Stimulated activated CD4-positive, alpha-beta T cell treated with anti-CD3 and anti-CD28 coated beads, TNF-alpha, amount 100 ng/mL, for 1 hour (primary cell): ENCODE measurements at places on chromosomes 7 and 10.

DNA sequence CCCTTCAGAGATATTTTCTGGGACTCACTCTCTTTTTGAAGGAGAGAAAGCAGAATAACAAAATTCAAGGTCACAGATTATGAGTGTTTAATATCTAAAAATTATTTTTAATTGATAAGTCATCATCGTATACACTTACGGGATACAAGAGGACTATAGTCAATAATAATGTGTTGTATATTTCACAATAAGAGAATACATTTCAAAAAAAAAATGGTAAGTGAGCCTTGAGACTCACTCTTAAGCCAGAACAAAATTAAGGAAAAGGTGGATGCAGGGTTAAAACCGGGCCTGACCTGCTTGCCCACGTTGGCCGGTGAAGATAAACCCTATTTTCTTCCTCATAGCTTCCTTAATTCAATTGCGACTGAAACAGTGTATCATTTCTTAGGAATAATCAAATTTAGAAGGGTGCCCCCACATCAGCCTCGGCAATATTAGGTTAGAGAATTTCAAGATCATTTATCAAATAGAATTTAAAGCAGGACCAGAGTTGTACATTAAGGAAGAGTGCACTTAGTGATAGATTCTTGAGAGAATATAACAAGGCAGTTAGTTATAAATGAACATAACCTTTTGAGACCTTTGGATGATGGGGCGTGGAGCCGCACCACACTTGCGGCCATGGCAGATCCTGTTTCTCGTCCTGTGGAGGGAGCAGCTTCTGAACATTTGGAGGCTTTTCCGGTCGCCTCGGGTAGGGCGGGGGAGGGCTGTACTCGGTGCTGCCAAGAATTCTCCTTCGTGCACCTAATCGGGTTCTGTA lies 321.8 kb downstream of the PAXIP1 start:
- DNase-seq: no peak

DNA sequence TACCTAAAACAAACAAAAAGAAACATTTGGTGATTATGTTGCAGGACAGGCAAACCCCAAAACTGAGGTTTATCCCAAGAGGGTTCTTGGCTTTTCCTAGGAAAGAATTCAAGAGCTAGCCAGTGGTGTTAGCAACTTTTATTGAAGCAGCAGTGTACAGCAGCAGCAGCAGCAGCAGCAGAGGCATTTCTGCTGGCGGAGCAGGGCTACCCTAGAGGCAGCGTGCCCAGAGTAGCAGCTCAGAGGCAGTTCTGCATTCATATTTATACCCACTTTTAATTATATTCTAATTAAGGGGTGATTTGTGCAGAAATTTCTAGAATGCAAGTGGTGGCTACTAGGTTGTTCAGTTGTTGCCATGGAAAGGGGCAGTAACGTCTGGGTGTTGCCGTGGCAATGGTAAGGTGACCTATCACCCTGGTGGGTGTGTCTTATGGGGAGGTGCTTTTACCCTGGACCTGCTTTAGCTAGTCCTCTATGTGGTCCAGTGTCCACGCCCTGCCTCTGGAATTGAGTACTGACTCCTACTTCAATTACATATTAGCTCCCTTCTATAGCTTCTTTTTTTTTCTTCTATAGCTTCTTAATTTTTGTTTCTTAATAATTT lies 53.9 kb downstream of the VCL start:
- DNase-seq: no peak

DNA sequence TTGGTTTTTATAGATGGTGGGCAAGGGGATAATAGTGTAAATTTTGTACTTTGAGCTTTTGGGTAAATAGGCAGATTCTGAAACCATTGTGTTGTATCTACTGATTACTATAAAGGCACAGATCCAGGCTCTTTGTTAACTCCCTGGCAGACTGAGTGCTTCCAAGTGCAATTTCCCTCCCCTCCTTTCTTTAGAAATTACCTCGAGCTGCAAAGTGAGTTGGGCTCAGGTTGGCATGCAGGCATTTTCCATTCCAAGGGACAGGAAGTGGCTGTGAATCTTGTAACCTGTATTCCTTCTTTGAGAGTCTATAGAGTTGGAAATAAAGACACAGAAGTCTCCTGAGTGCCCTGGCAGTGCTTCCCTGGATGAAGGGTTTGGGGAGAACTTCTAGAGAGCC lies 494.2 kb upstream of the GALNT17 start:
- DNase-seq: no peak

DNA sequence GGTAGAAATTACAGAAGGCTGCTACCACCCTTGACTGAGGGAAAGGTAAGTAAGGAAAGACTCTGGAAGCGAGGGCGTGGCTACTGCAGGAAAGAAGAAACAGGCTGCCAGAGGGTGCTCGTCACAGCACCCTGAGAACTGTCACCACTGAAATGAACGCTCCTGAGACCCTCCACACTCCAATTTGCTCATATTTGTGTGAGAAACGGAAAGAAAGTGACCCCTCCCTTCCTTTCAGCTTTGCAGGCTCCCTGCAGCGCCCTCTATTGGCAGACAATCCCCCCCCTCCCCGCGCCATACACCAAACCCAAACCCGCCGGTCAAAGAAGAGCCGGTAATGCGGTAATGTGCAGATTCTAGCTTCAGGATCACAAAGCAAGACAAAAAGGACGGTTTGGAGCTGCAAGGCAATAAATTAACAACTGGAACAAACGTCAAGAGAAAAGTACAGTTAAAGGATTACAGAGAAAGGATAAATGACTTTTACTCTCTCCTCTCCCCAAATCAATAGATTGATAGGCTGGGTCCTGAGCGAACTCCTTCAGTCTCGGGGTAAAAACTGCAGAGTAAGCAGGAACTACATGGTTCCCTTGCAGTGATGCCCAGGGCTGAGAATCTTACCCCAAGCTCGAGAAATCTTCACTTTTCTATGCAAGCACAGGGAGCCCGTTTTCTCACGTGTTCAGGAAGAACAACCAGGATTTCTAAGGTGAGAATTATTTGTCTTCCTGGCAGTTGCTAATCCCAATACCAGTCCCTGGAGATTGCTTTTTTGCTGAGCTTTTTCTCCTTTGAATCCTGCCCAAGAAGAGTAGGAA lies 47.6 kb downstream of the STEAP1B start:
- DNase-seq: no peak

GRCh38 chr7:155721056-155721455 lies 76.6 kb downstream of the RBM33 start:
- DNase-seq: no peak

DNA sequence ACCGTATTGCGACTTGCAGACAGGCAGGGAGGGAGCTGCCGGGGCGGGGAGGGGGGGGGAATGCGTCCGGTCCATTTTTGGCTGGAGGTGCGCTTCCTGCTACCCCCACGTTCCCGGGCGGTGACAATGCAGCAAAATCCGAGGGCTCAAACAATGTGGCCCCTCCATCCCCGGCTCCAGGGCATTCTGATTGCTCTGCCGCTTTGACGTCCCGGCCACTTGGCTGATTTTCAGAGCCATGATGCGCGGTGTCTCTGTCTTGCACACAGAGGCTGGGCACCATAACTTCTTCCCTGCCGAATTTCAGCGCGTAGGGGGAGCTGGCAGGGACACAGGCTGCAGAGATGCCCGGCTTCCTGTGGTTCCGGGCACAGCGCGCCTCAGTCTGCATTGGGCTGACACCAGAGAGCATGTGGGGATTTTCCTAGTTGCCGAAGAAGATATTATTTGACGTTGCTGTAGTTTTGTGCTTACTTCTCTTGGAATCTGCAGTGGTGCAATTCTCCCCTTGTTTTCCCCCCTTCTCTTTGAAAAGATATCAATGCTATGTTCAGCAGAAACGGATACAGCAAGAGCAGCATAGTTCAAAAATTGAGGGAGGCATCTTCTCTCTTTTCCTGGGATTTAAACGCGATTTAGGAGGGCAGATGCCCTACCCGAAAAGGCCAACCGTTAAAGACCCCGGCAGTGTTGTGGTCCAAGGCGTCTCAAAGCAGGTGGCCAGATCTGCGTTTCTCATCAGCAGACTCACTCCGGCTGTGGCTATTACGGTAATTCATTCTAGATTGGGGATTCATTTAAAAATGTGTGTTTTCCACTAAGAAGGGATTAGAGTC lies 1.4 kb downstream of the HECW1 start:
- DNase-seq: no peak

DNA sequence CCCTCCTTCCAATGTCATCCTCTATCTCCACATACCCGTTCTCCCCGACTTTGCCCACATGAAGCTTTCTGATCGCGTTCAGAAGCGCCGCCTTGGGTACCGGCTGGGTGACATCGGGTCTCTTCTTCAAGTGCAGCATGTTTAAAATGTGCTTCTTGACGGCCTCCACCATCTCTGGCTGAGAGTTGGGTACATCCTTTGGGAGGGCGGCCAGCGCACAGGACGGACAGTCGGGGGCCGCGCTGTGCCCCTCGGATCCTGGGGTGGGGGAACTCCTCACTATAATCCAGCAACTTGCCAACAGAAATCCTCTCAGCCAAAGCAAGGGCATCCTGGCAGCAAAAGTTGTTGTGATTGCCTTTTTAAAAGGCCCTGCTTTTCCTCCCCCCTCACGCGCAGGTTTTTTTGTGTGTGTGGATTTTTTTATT lies 2.8 kb downstream of the INHBA start:
- DNase-seq: no peak

DNA sequence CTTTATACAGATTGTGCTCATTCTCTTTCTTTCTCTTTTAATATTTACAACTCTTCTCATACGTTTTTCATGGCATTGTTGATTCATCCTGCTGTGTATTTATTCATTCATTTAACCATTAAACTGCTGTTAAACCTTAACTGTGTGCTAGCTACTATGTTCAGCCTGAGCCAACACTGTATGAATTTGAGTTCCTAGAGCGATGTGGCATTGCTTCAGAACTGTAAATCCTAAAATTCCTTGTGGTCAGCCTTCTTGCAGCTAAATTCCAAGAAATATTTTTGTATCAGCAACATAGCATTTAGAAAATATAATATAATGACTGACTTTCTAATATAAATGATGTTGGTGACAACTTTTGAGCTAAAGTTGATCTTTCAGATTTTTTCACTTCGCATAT lies 184.7 kb upstream of the FZD1 start:
- no peak for DNase-seq

DNA sequence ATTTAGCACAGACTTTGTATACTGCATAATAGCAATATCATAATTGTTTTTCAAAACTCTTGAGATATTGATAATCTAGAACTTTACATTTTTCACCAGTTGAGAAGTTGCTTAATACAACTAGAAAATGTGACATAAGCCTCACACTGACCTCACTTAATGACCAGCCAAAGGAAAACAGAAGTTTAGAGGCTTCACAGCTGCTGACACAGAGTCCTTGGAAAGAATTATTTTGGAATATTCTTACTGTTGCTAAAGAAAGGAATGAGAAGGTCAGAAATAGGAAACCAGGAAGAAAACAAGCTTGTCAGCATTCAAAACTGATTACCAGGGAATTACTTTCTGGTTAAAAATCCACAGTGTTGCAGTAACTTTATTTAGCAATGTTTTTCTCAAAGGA lies 35.5 kb upstream of the WASL start:
- no peak for DNase-seq

DNA sequence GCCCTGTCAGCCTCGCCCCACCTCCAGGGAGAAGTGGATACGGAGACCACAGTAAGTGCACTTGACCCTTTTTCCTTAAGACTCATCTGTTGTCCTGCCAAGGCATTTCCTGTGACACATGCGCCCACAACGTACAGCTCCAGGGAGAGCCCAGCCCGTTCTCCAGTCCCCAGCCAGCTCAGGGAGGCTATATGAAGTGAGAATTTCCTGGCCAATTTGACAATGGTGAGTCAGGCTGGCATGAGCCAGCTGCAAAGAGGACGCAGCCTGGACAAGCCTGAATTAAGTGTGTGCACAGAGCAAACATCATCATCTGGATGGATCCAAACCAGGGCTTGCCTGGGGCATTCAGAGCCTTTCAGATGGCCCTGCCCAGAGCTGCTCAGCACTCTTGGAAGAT lies 244.8 kb downstream of the KCNMA1 start:
- no peak for DNase-seq
